ENCODE measurements at places on chromosomes 1 and 21. TPM values are rescaled to one million over a fixed set of nuclear protein-coding genes. Genes with fewer than 3 reads are reported as not detected.
A peak's percentile ranks its signal among the peaks of the same experiment; 100 is the strongest.

- DNase-seq, result no peak
Measured at GRCh38 chr1:35866991-35867390, 16.0 kb upstream of the AGO1 start.

DNA sequence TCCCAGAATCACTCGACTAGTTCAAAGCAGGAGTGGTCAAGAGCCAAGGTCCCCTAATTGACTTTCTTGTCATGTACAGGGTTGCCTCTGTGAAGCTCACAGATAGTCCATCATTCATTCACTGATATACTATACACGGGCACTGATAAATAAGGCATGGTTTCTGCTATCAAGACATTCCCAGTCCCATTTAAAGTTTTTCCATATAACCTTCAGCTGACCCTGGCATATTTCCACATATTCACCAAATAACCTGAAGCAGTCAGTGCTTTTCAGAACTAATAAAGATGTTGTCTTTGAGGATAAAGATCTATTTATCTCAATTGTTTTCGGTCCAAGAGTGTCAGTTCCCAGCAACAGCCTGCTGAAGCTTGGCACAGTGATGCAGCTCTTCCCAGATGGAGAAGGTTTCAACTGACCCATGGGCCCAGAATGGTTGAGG is 173.4 kb downstream of the ZZZ3 start:
- DNase-seq, result no peak

DNA sequence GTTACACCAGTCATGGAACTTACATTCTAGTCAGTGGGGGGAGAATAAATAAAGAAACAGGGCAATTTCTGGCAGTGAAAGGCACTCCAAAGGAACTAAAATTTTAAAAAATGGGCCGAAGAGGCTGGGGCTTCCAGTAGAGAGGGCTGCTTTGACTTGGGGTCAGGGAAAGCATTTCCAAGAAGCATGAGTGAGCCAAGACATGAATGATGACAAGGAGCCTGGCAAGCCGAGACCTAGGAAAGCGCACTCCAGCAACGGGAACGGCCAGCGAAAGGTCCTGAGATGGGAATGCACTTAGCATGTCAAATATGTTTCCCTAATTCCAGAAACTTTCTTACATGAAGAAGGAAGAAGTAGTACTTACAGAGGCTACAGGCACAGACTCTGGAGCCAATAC is 95.4 kb upstream of the NGF start:
- DNase-seq, result no peak

DNA sequence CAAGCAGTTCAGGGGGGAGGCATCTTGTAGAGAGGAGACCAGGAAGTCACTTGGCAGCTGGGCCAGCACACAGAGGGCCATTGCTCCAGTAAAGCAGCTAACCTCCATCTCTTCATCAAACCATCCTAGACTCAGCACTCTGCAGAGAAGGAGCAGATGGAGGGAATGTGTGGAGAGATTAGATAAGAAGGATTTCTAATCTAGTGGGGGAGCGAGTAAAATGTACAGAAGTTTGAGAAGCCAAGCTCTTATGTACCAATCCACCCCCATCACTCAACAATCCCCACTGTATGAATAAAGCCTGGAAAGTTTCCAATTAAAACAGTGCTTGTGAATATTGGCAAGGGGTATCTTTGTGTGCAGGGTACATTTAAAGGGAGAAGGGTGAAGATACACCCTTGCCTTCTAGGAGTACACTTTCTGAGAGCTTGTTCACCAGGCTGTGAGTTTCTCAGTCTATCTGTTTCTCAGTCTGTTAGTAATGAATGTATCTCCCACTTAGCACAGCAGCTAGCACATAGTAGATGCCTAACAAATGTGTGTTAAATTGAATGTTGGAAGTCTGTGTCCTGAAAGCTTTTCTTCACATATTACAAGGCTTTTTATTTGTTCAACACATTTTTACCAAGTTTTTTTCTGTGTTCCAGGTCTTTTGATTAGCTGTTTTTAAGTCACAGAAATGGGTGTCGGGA is 142.7 kb upstream of the UBE2U start:
- no peak for DNase-seq

DNA sequence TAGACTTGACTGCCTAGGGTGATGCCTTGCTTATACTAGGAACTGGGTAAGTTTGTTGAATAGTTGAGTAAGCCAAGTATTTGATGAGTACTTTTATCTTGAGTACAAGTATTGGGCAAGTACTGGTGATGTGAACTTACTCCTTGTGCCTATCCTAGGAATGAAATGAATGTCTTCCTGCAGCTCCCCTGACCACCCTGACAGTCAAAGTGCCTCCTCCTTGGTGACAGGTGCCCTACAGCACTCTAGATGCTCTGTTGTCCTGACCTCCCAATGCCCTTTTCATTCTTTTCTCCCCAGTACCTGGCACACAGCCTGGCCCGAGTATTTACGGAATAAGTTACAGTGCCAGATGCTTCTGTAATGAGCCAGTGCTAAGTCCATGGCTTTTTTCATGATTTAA is 25.5 kb downstream of the PCSK9 start:
- no peak for DNase-seq

GRCh38 chr1:181043025-181043888 is 9.5 kb downstream of the MR1 start:
- no peak for DNase-seq

- DNase-seq, result no peak
Measured at GRCh38 chr21:29730281-29730680, 209.5 kb downstream of the GRIK1 start.

GRCh38 chr1:241181471-241181870 is 175.5 kb downstream of the RGS7 start:
- no peak for DNase-seq

GRCh38 chr1:11645670-11646265 is 8.5 kb downstream of the FBXO2 start:
- DNase-seq, result peak; percentile 87

GRCh38 chr1:28249013-28249865 is 10.1 kb upstream of the SESN2 start:
- DNase-seq, result no peak

- no peak for DNase-seq
Measured at GRCh38 chr1:61873581-61873980, 131.3 kb downstream of the PATJ start.

GRCh38 chr1:8317647-8318381 is at the start of gene SLC45A1:
SLC45A1 (plus strand) TSS chr1:8318114; CDS start chr1:8324330, 6,216 bp downstream.
- DNase-seq, result peak; percentile 87

DNA sequence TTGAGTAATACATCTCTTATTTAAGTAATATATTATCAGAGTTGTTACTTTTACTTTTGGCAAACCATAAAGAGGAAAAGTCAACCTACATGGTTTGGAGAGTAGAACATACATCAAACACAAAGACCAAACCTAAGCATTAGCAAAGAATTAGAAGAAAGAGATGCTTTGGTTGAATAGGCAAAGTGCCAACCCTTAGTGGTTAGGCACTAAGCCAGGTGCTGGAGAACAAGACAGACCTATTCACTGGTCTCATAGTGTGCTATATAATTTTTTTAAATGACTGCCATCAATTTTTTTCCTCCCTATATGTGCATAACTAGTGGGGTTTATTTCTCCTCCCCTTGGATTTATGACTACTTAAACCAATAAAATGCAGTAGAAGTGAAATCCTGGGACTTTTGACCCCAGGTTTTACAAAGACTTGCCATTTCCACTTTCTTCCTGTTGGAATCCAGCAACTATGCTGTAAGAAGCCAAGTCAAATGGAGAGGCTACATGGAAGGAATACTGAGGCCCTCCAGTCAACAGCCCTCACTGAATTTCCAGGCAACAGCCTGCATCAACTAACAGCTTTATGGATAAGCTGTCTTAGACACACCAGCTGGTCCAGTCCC is 69.8 kb upstream of the HAO2 start:
- peak; percentile 36 for DNase-seq

- no peak for DNase-seq
Measured at GRCh38 chr1:172005856-172006255, 164.6 kb downstream of the DNM3 start.

- DNase-seq, result no peak
Measured at GRCh38 chr1:238329671-238330070, 438.9 kb upstream of the ZP4 start.

DNA sequence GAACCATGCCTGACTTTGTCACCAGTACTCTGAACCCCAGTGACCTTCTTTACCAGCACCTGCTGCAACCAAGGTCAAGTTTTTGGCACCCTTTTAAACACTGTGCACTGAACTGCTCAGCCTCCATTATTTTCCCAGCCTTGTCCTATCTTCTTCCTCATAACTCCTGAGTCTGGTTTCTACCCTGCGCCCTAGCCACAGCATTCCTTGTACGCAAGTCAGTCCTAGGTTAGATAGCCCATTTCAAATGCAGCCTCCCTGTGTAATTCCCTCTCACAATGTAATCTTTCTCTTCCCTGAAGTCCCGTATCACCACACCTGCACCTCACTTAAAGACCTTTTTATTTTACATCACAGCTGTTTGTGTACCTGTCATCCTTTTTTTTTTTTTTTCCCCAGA is 37.2 kb downstream of the DNTTIP2 start:
- no peak for DNase-seq

DNA sequence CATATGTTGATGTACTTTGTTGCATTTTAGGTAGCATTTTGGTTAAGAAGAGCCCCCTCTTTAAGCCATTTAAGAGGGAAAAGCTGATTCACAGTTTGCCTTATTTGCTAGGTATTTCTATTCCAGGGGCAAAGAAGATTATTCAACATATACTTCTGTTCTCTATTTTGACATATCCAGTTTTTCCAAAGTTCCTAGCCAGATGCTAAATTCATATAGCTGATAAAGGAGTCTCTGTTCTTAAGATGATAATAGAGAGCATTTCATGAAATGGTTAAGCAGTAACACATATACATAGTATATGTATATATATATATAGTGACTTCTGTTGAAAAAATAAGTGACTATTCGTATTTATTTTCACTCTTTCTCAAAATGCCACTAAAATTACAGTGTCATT is 15.5 kb upstream of the CD55 start:
- no peak for DNase-seq

- DNase-seq, result no peak
Measured at GRCh38 chr21:27406300-27407009, 439.6 kb upstream of the ADAMTS5 start.

GRCh38 chr1:185144233-185144632 is 12.5 kb downstream of the TRMT1L start:
- no peak for DNase-seq

DNA sequence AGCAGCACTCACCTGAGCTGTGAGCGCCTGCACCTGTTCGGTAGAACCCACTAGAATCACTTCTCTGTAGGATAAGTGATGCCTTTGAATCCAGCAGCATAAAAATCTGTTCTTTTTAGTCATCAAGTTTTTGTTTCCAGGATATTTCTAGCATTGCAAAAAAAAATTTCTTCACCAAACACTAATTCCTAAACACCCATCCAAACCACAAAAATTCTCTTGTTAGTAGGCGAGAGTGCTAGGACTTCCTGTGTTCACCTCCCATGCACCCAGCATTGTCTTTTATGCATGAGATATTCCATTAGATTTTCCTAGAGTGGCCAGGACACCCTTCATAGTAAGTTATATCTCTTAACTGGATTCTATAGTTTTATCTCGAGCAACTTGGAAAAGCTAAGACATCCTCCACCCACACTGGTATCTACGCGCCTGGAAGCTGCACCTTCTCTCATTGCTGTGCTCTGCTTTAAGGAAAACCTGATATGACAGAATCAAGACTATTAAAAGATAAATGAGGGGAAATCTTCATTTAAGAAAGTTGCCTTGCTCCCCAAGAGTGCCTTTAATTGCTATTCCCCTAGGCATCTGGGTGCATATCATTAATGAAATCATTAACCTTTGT is 12.3 kb downstream of the SERTAD4 start:
- no peak for DNase-seq

- no peak for DNase-seq
Measured at GRCh38 chr1:170262276-170262939, 116.6 kb downstream of the NTMT2 start.

DNA sequence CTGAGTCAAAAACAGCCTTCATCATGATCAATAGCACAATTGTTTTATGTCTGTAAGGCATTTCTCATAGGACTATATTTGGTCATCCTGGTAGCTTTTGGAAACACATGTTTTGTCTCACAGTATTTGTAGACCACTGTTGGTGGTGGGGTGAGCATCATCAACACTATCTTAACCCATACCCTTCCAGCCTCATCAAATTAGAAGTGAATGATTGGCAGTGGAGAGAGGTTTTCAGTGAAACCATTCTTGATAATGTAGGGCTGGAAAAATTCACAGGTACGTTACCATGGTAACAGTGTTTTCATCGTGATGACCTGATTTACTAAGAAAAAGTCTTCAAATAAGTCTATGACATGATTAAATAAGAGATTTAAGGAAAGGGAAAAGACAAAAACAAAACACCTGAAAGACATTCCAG is 45.3 kb upstream of the C1orf105 start:
- DNase-seq, result no peak

- peak; percentile 46 for DNase-seq
Measured at GRCh38 chr1:153345187-153346076, 3.2 kb downstream of the PGLYRP4 start.

DNA sequence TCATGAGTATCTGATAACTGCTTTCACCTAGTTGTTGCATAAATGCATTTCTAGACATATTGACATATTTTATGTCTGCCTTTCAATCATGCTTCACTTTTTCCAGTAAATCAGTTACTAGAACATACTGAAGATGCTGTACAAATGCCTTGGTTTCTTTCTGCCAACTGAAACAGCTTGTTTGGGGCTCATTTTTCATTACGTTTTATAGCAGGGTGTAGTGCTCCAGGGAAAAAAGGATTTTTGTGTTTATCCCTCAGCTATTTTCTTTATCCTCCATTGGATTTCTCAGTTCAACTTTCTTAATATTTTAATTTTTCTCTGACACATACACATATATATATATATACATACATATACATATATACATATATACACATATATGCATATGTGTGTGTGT is 51.7 kb downstream of the IL23R start:
- DNase-seq, result no peak

DNA sequence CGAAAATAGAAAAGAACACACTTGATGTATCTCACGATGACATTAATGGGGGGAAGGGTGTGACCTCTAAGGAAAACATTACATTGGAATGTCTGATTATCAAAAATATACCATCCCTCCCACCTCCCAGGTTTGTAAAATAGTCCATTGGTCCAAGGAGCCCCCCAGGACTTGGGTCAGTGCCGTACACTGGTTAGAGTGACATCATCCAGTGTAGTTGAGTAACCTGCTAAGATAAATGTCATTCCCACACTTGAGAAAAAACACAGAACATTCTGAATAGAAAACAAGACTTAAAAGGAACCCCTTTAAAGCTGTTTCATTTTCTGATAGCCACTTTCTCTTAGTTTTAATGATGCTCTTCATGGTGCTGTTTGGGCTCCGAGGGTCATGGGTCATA is 15.2 kb downstream of the DDX20 start:
- DNase-seq, result no peak

GRCh38 chr1:155026154-155026553 is 7.4 kb downstream of the DCST2 start:
- DNase-seq, result no peak

The MRAP gene
- not detected for total RNA-seq

The MTMR11 gene
- total RNA-seq, result 1.8 TPM

The MAB21L3 gene
- not detected for total RNA-seq

The ZMYND12 gene
- total RNA-seq, result 0.97 TPM

The STUM gene
- total RNA-seq, result not detected

The CHIA gene
- total RNA-seq, result not detected

The C1QA gene
- total RNA-seq, result 0.43 TPM

The FAM72B gene
- 0.40 TPM for total RNA-seq

The AADACL4 gene
- total RNA-seq, result not detected

The CDKN2C gene
- total RNA-seq, result 21.9 TPM

The CDCA8 gene
- total RNA-seq, result 3.3 TPM

The FCRL6 gene
- total RNA-seq, result 309 TPM

The KCNH1 gene
- not detected for total RNA-seq

The ZNF684 gene
- 9.7 TPM for total RNA-seq
